ENCODE measurements at places on chromosomes 12 and 14.

- DNase-seq, result no peak
Observed at GRCh38 chr12:24252602-24253001, 303.1 kb upstream of the SOX5 start.

DNA sequence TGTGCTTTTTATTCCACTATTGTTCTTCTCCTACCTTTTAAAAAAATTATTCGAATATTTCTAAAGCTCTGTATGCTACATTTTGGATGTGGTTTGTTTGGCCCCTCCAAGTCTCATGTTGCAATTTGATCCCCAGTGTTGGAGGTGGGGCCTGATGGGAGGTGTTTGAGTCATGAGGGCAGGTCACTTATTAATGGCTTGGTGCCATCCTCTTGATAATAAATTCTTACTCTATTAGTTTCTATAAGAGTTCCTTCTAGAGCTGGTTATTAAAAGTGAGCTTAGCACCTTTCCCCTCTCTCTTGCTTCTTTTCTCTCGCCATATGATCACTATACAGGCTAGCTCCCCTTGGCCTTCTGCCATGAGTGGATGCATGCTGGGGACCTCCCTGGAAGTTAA lies 445.6 kb upstream of the PDE3A start:
- DNase-seq, result no peak

- DNase-seq, result no peak
Observed at GRCh38 chr12:118709946-118710345, 271.4 kb upstream of the SRRM4 start.

- DNase-seq, result no peak
Observed at GRCh38 chr14:104587641-104588040, 8.1 kb downstream of the C14orf180 start.

GRCh38 chr14:101463566-101464171 lies 97.6 kb upstream of the DIO3 start:
- no peak for DNase-seq

DNA sequence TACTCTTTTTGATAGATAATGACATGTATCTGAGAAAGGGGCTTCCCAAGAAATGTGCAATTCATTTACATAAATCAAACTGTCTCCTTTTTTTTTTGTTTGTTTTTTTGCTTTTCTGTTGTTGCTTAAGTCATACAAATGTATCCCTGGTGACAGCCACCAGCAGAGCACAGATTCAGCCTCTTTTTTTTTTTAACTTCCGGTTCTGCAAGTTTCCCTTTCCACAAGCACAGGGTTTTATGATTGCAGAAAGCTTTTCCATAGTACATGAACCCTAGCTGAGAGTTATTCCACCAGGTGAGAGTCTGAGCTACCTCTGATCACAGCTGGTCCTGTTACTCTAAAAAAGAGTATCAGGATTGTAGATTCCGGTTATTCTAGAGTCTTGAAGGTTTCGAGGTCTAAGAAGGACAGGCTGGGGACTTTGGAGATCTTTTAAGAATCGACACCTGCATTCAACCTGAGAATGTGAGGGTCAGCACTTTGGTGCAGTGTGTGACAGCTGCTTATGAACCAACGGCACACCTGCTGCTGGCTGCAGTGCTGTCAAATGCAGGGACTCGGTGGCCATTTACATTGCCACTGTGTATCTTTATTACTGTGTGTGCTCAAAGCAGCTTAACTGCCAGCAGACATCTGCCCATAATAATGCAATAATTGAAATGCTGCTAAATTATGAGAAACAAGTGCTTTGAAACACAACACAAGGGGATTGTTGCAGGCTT lies 551.7 kb downstream of the NRXN3 start:
- no peak for DNase-seq

DNA sequence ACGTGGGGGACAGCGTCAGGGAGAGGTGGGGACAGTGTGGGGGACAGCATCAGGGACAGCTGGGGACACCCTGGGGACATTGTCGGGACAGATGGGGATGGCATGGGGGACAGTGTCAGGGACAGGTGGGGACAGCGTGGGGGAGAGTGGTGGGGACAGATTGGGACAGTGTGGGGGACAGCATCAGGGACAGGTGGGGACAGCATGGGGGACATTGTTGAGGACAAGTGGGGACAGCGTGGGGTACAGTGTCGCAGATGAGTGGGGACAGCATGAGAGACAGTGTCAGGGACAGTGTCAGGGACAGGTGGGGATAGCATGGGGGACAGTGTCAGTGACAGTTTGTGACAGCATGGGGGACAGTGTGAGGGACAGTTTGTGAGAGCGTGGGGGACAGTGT lies 240.9 kb downstream of the TMEM121 start:
- DNase-seq, result no peak

- no peak for DNase-seq
Observed at GRCh38 chr12:38907201-38907923, 2.0 kb upstream of the CPNE8 start.

GRCh38 chr12:69284131-69284530 lies 44.8 kb downstream of the CPSF6 start:
- DNase-seq, result no peak

DNA sequence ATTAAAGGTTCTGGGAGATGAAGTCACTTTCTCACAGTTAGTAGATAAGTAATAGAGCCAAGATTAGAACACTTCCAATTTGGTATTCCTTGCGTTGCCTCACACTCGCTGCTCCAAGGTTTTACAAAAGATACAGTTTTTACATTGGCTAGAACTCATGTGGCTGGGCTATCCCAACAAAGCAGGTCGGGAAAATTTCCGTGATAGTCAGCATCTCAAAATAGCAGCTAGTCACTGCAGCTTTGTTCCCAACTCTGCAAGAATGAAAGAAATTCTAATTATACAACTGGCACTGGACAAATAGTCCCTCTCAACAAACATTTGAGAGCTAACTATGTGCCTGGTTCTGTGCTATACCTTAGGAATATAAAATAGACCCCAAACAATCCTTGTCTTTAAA lies 24.6 kb upstream of the PPP1R12A start:
- DNase-seq, result no peak

DNA sequence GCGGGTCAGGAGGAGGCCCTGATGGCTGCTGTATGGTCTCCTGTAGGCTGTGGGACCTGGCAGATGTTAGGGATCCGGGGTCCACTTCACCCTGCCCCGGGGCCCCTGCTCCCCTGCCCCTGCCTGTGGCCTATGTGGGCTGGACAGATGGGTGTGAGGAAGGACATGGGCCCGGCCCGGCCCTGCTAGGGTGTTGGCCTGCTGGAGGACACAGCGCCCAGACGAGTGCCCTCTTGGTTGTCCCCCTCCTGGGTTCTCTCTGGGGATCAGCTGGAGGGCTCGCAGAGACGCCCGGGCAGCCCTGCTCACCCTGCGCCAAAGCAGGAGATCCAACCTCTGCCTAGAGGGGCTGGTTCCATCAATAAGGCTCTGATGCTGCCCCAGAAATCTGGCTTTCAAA lies 36.2 kb downstream of the BEGAIN start:
- DNase-seq, result no peak

GRCh38 chr12:93772003-93772700 lies 95.0 kb downstream of the CRADD start:
- DNase-seq, result no peak
